ENCODE measurements at places on chromosomes 7 and 10.

GRCh38 chr7:47738563-47739166 is 156.8 kb upstream of the TNS3 start:
- no peak for DNase-seq

DNA sequence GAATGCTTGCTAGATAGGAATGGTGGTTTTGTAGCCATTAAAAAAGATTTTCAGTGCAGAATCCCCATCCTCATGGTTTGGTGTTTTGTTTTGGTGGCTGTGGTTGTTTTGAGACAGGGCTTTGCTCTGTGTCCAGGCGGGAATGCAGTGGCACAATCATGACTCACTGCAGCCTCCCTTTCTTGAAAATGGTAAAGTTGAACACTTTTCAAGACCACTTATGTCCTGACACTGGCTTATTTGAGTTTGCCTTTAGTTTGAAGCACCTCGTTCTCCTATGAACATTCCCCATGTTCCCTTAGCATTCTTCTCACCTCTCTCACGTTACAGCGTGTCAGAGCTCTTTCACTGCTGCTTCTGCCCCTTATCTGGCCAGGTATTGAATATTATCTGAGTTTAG is 140.1 kb downstream of the LRRC4 start:
- no peak for DNase-seq

GRCh38 chr7:47044625-47045024 is 537.3 kb downstream of the TNS3 start:
- no peak for DNase-seq

DNA sequence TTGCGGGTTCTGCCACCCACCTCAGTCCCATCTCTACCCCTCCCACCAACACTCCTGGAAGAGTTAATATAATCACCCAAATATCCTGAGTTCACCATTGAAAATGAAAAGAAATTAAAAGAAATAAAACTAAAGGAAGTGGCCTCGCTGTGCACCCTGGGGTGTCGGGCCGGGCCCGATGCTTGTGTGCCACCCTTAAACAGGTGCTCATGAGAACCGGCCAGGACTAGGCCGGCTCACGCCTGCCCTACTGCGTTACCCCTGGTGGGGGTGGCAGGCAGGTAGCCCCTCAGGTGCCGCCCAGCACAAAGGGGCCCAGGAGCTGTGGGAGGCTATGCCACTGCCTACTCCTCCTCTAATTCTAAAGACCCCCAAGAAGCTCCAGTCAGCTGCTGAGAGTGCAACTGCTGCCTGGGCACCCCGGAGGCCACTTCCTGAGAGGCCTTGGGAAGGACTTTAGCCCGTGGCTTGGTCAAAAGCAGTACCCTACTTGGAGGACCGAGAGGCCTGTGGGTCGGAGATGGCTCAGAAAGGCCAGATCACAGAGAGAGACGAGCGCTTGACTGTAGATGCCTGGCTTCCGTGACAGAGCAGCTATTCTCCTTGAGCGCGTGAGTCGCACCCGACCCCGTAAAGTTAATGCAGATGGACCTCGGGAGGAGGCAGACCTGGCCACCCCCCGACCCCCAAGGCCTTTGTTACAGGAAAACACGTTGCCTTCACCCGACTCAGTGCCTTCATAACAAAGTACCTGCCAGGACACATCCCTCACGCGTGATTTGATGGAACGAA is 51.0 kb upstream of the PPP2R2D start:
- DNase-seq: no peak

DNA sequence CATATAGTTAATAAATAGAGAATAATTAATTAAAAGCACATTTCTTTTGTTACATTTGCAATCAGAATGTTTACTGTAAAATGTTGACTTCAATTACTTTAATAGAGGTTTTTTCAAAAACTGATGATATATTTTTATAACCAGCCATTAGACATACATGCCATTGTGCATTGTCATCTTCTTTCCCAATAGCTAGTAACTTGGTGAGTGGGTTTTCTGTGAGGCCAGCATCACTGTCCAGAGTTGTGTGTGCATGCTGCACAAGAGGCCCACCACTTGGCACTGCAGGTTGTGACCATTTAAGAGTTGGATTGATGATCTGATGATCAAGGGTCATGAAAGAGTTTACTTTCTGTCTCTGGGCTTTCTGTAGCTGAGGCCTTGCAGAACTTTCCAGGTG is 46.5 kb downstream of the TFEC start:
- DNase-seq: no peak

GRCh38 chr7:70156057-70156456 is 557.8 kb downstream of the AUTS2 start:
- DNase-seq: no peak

DNA sequence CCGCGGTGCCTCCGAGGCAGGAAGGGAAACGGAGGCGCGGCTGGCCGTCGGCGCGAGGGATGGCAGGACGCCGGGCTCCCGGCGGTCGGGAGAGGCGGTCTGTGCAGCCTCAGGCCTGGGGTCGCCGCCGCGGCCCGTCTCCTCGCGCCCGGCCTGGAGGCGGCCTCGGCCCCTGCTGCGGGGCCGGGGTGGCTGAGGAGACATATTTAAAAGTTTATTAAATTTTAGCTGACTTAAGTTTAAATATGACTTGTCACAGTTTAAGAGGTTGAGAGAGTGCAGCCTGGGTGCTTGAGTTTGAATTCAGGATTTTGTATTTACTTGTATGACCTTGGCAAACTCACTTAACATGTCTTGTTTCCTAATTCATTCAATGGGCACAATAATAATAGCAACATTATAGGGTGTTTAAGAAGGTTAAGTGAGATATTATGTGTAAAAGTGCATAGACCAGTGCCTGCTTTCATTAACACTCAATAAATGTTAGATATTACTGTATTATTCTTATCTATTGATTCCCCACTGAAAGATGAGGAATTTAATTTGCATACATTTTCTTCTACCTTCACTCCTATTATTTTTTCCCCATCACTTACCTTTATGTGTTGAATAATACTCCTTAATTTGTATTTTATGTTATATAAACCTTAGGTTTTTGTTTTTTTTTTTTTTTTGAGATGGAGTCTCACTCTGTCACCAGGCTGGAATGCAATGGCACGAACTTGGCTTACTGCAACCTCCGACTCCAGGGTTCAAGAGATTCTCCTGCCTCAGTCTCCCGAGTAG is 718 bp downstream of the DYNC2I1 start:
- DNase-seq: no peak

GRCh38 chr10:75103881-75104686 is 7.4 kb upstream of the SAMD8 start:
- no peak for DNase-seq

DNA sequence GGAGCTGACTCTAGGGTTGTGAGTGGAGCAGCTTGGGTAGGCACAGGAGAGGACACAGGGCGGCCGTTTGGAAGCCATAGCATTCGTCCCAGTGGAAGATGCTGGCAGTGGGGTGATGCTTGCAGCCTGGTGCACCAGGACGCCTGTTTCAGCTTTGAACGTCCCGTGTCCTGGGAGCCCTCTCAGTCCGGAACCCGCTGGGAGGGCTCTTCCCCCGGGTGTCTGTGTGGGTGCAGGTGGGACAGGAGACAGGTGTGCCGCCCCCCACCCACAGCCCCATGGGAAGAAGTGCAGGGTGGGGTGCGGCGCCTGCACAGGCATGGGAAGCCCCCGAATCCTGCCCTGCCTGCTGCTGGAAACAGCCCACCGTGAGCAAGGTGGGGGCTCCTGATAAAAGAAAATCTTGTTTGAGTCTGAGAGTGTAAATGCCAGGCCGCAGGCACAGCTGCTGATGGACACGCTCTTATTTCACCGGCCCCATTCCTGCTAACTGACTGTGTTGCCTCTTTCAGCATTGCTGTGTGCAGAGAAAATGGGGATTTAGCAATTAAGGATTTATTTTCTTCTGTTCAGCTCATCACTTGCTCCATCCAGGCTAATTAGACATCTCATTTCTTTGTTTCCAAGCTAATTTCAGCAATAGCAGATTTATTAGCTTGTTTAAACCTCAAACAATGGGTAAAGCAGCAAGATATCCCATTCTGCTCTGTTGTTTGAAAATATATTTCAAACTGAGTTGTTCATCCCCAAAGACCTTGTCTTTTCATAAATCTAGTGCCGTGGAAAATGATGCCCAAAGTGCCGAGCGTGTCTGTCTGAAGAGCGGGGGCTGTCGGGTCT is 54.9 kb upstream of the DPYSL4 start:
- DNase-seq: no peak

GRCh38 chr10:101018600-101019439 is 12.1 kb downstream of the PDZD7 start:
- DNase-seq: peak; percentile 70

DNA sequence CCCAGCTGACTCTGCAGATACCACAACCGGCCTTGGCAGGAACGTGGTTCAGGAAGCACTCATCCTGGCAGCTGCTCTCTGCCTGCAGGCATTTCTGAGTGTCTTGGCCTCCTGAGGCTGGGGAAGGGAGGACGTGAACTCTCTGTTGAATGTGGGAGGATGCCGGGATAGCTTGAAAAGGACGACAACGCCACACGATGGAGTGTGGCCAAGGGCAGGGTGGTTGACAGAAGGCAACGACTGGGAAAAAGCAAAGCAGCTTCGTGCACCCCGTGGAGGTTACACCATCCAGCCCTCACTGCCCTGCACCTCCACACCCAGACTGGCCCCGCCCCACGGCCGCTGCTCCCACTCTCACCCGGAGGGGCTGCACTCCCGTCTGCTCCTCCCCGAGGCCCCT is 466.1 kb upstream of the FOXK1 start:
- DNase-seq: no peak

- DNase-seq: no peak
Observed at GRCh38 chr10:69500864-69501468, 49.7 kb downstream of the TSPAN15 start.

DNA sequence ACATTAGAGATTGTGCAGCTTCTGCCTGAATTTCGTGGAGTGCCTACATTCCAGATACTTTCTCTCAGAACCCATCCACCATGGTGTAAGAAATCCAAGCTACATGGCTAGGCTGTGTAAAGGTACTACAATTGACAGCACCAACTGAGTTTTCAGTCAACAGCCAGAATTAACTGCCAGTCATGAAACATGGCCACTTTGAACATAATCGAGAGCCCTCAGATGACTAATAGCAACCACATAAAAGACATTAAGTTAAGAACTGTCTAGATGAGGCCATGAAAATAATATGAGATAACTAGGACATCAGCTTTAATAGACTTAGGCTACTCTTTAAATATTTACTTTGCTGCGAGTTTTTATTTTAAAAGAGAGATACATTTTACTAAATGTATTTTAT is 1106.8 kb upstream of the LRRTM3 start:
- DNase-seq: no peak

- DNase-seq: no peak
Observed at GRCh38 chr7:103379270-103379975, 32.0 kb downstream of the PSMC2 start.

DNA sequence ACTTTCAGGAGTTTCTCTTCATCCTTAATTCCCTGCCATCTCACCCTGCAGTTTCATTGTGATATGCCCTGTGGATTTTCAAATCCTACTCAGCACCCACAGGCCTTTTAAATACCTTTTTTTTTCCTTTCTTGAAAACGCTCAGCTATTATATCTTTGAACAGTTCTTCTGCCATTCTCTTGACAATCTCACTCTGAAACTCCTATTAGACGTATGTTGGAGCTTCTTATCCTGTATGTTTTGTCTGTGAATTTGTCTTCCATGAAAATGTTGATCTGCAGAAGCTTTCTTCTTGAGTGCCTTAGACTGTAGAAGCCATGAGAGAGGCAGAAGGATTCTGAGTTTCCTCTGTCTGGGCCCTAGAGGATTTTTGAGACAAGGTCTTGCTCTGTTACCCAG is 18.9 kb upstream of the YAE1 start:
- no peak for DNase-seq

DNA sequence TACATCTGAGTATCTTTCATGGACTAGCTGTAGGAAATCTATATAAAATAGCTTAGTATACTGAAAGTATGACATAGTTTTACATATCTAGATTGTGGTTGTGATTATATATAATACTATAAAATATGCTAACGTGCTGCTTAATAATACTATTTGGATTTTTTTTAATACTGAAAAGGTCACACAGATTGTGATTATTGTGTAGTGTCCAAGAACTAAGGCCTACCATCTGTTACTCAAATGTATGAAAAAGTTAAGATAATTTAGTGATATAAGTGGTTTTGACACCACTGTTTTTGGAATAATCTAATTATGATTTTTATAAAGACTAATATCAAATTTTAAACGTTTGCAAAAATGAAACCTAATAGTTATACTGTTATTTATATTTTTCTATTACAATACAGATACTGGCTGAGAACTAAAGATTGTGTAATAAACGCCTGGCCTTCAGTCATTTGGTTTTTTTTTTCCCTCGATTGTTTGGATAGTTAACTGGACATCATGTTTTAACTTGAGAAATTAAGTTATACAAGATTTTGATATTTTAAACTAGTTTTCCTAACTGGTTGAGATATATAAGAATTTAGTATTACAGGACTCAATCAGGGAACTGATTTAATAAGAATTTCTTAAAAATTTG is 12.6 kb downstream of the PTEN start:
- no peak for DNase-seq

DNA sequence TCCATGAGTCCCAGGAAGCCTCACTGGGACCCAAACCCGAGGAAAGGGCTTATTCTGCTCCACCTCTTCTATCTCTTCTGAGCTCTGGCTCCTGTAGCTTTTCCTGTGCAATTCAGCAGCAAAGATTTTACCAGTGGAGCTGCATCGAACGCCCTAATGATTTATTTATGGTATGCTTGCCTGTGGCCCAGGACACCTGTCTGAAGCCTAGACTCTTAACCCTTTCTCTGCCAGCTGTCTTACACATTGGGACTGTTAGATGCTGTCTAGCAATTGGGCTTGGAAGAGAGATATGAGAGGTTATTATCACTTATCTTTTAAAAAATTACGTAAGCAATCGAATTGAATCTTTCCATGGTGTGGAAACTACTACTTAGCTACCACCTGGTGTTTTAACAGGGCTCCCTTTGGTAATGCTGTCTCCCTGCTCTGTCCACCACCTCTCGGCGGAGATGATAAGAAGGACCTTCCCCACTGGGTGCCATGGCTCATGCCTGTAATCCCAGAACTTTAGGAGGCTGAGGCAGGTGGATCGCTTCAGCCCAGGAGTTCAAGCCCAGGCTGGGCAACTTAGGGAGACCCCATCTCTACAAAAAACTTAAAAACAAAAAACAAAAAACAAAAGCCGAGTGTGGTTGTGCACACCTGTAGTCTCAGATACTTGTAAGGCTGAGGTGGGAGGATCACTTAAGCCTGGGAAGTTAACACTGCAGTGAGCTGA is 8.8 kb downstream of the ACSL5 start:
- DNase-seq: no peak

DNA sequence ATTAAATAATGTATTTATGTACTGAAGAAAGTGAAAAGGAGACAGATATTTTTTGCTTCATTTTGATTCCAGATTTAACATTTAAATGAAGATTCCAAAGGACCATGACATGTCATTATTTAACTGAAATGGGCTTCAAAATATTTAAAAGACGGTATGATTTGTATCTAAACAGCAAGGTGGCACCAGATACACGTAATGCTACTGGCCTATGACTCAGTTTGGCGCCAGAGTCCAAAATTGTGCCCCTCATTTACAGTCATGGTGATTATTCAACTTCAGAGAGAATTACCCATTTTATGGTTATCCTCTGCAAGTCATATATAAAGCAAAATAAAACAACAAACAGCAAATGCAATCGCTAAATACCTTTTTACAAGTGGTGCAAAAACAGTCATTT is 94.5 kb downstream of the ETV1 start:
- DNase-seq: no peak
